Hematopoietic multipotent progenitor cell treated with erythropoietin and hydrocortisone succinate and interleukin-3 and kit ligand, for 15 days (in vitro differentiated cells): ENCODE measurements at places on chromosomes 3 and 15.

GRCh38 chr3:22372292-22373062 lies 621.5 kb upstream of the ZNF385D start:
- no peak for DNase-seq

GRCh38 chr15:48422401-48422800 lies 91.2 kb downstream of the DUT start:
- no peak for DNase-seq

GRCh38 chr15:43518197-43518761 lies 871 bp downstream of the MAP1A start:
- no peak for DNase-seq

- no peak for DNase-seq
These were observed 169.6 kb upstream of the IL12A start for GRCh38 chr3:159818997-159819500.

- DNase-seq = peak; percentile 19
These were observed 33.5 kb downstream of the CHAC1 start for GRCh38 chr15:40986820-40987219.

GRCh38 chr3:123841476-123842238 lies 42.5 kb downstream of the MYLK start:
- no peak for DNase-seq

- no peak for DNase-seq
These were observed 185.5 kb upstream of the ANKRD28 start for GRCh38 chr3:15983232-15983631.
